Neural progenitor cell (in vitro differentiated cells): ENCODE measurements at places on chromosomes 1 and 21. TPM values are rescaled to one million over a fixed set of nuclear protein-coding genes. Genes with fewer than 3 reads are reported as not detected.

Gene SDHC
- total RNA-seq: 61.2 and 95.7 TPM in 2 replicates

Gene SLC35F3
- 0.79 and 1.5 TPM in 2 replicates for total RNA-seq

Gene LYPD8
- total RNA-seq: not detected in 2 replicates

DNA sequence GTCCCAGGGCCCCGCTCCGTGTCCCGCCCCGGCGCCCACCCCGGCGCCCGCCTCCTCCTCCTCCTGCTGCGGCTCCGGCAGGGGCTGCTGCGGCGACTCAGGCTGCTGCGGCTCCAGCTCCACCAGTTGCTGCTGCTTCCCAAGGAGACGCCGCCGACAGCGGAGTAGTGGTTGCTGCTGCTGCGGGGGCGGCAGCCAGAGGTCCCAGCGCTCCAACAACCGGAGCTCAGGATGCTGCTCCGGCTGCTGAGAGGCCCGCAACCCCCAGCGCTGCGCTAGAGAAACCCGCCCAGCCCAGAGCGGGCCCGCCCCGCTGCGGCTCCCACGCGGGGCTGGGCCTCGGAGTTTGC is 1.1 kb downstream of the CRCT1 start:
- no peaks in the 10 kb centered on the region for H3K27me3 ChIP-seq
- no peak overlapping the region for H3K4me3 ChIP-seq
- DNase-seq: no peak
- H3K27ac ChIP-seq: no peak overlapping the region
- H3K4me1 ChIP-seq: no peaks in the 10 kb centered on the region
- H3K36me3 ChIP-seq: no peaks in the 10 kb centered on the region

DNA sequence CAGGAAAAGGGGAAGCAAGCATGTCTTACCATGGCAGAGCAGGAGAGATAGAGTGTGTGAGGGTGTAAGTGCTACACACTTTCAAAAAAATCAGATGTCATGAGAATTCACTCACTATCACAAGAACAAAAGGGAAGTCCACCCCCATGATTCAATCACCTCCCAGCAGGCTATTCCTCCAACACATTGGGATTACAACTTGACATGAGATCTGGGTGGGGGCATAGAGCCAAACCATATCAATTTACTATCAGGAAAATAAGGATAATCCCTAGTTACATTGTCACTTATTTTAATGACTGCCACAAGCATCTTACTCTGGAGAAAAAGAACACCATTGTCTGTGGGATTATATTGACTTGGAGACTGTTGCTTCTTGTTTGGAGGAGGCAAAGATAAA is 66.1 kb upstream of the VANGL1 start:
- H3K4me3 ChIP-seq: no peak overlapping the region
- H3K27me3 ChIP-seq: no peaks in the 10 kb centered on the region
- no peak for DNase-seq
- H3K27ac ChIP-seq: no peak overlapping the region
- no peaks in the 10 kb centered on the region for H3K4me1 ChIP-seq

GRCh38 chr1:158564608-158565007 is 5.8 kb downstream of the OR6P1 start:
- no peak for DNase-seq
- no peak overlapping the region for H3K4me3 ChIP-seq
- H3K36me3 ChIP-seq: no peaks in the 10 kb centered on the region
- H3K27ac ChIP-seq: no peak overlapping the region

DNA sequence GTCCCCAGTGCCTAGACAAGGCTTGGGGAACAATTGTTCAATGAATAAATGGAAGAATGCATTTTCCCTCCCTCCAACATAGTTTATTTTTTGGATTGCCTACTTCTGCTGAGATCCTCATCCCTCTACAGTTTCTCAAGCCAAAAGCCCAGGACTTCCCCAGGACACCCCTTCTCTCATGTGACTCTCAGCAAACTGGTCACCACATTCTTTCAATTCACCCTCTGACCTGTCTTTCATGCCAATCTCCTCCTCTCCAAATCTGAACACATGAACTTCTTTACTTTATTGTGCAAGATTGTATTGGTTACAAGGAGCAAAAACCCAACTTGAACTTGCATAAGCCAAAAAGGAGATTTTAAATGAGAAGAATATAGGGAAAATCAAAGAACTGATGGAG is 103.2 kb upstream of the JUN start:
- DNase-seq: no peak
- no peak overlapping the region for H3K27ac ChIP-seq
- H3K27me3 ChIP-seq: no peaks in the 10 kb centered on the region
- H3K4me1 ChIP-seq: peaks cover 5% of the 10 kb centered on the region
- no peaks in the 10 kb centered on the region for H3K36me3 ChIP-seq

GRCh38 chr1:42979896-42980800 is 21.5 kb upstream of the SLC2A1 start:
- DNase-seq: no peak
- peaks cover 32% of the 10 kb centered on the region for H3K4me1 ChIP-seq
- H3K4me3 ChIP-seq: no peak overlapping the region
- H3K27ac ChIP-seq: no peak overlapping the region

- no peaks in the 10 kb centered on the region for H3K27me3 ChIP-seq
- no peak for DNase-seq
- no peak overlapping the region for H3K27ac ChIP-seq
- no peaks in the 10 kb centered on the region for H3K36me3 ChIP-seq
- peaks cover 5% of the 10 kb centered on the region for H3K4me1 ChIP-seq
Measured at GRCh38 chr1:115426231-115426771, 88.3 kb upstream of the NGF start.
